ENCODE measurements at places on chromosomes 3 and 15. TPM values are rescaled to one million over a fixed set of nuclear protein-coding genes. Genes with fewer than 3 reads are reported as not detected.

- no peak overlapping the region for H3K4me3 ChIP-seq
- no peaks in the 10 kb centered on the region for H3K36me3 ChIP-seq
- no peaks in the 10 kb centered on the region for H3K27me3 ChIP-seq
- H3K27ac ChIP-seq = no peak overlapping the region
- H3K4me1 ChIP-seq = no peaks in the 10 kb centered on the region
These were observed 288.9 kb downstream of the EFHB start for GRCh38 chr3:19645093-19645492.

The EPB42 gene
- 0.39 TPM for total RNA-seq

DNA sequence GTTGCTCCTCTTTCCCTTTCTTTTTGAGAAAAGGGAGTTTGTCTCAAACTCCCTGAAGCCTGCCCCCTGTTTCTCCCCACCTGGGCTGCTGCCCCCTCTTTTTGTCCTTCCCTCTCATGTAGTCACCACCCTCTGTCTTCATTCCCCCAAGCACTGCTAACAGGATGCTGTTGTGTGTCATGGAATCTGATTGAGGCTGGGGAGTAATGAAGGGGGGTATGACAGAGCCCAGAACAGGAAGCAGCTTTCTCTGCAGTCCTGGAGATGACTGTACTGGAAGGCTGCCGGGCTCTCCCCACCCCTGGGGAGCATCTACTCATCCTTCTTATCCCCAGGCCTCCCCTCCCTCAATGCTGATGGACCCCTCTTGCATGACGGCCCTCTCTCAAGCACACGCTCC lies 181.6 kb downstream of the ABHD5 start:
- H3K27me3 ChIP-seq = no peaks in the 10 kb centered on the region
- H3K4me3 ChIP-seq = no peak overlapping the region
- H3K4me1 ChIP-seq = no peaks in the 10 kb centered on the region
- DNase-seq = peak; percentile 71
- H3K36me3 ChIP-seq = no peaks in the 10 kb centered on the region

The SLC24A5 gene
- not detected for total RNA-seq

- DNase-seq = no peak
- no peak overlapping the region for H3K4me3 ChIP-seq
- H3K27me3 ChIP-seq = no peaks in the 10 kb centered on the region
- no peaks in the 10 kb centered on the region for H3K4me1 ChIP-seq
These were observed 25.1 kb downstream of the STIMATE start for GRCh38 chr3:52872245-52872644.

The MAGI1 gene
- total RNA-seq = 87.0 TPM

The CTDSPL gene
- 15.3 TPM for total RNA-seq

- H3K36me3 ChIP-seq = no peaks in the 10 kb centered on the region
- H3K4me1 ChIP-seq = no peaks in the 10 kb centered on the region
- no peak overlapping the region for H3K4me3 ChIP-seq
- no peaks in the 10 kb centered on the region for H3K27me3 ChIP-seq
- DNase-seq = no peak
- H3K27ac ChIP-seq = no peak overlapping the region
These were observed 1074.6 kb downstream of the FHIT start for GRCh38 chr3:60176614-60177013.

The SPTBN5 gene
- 2.1 TPM for total RNA-seq

DNA sequence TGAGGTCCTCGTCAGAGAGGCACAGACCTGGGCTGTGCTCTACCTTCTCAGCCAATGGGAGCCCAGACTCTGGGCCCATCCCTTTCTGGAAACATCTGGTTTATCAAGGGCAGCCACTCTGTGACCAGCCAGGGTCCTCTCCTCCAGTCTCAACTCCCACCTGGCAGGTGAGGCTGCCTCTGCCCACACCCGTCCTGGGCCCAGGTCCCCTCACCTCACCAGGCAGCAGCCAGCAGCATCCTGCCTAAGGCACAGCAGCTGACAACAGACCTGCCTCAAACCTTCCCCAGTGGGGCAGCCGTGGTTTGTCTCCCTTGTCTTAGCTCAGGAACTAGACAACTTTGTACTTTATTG lies 8.7 kb upstream of the VIPR1 start:
- peaks cover 9% of the 10 kb centered on the region for H3K27me3 ChIP-seq
- no peaks in the 10 kb centered on the region for H3K4me1 ChIP-seq
- no peak for DNase-seq
- no peak overlapping the region for H3K27ac ChIP-seq
- no peak overlapping the region for H3K4me3 ChIP-seq

GRCh38 chr3:188218603-188219002 lies 64.6 kb downstream of the LPP start:
- no peaks in the 10 kb centered on the region for H3K27me3 ChIP-seq
- no peak overlapping the region for H3K4me3 ChIP-seq
- peaks cover 10% of the 10 kb centered on the region for H3K4me1 ChIP-seq
- no peak for DNase-seq

The ANKRD63 gene
- total RNA-seq = 104 TPM

The IL16 gene
- total RNA-seq = not detected

The MFGE8 gene
- total RNA-seq = 307 TPM

The FHIT gene
- total RNA-seq = 3.4 TPM

The NOX5 gene
- total RNA-seq = 0.12 TPM

GRCh38 chr3:186754006-186754405 lies 29.4 kb upstream of the EIF4A2 start:
- H3K27me3 ChIP-seq = no peaks in the 10 kb centered on the region
- H3K4me1 ChIP-seq = no peaks in the 10 kb centered on the region
- H3K4me3 ChIP-seq = no peak overlapping the region
- no peak overlapping the region for H3K27ac ChIP-seq
- H3K36me3 ChIP-seq = no peaks in the 10 kb centered on the region

- H3K4me1 ChIP-seq = no peaks in the 10 kb centered on the region
- H3K27ac ChIP-seq = no peak overlapping the region
- no peaks in the 10 kb centered on the region for H3K36me3 ChIP-seq
- H3K4me3 ChIP-seq = no peak overlapping the region
These were observed 390.4 kb downstream of the ZIC1 start for GRCh38 chr3:147799601-147800000.

DNA sequence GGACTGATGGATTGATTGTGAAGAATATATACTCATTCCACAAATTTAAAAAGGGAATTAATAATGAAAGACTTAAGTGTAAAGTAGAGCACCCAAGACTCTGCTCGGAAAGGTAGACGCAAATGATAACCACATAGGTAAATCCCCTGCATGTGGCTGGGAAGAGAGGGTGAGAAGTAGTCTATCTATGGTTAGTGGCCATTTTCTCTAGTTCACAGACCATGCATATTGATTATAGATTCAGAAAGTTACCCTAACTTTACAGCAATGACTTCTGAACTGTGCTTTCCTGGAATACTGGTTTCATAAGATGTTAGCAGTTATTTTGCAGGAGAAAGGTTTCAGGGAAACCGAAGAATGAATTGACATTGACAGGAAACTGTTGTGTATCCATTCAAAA lies 51.7 kb downstream of the CASR start:
- H3K36me3 ChIP-seq = no peaks in the 10 kb centered on the region
- no peaks in the 10 kb centered on the region for H3K27me3 ChIP-seq
- H3K27ac ChIP-seq = no peak overlapping the region
- H3K4me1 ChIP-seq = no peaks in the 10 kb centered on the region
- no peak for DNase-seq

GRCh38 chr3:182585532-182586150 lies 207.7 kb upstream of the ATP11B start:
- no peaks in the 10 kb centered on the region for H3K27me3 ChIP-seq
- H3K4me3 ChIP-seq = no peak overlapping the region
- DNase-seq = no peak

The LRRC49 gene
- 11.6 TPM for total RNA-seq

DNA sequence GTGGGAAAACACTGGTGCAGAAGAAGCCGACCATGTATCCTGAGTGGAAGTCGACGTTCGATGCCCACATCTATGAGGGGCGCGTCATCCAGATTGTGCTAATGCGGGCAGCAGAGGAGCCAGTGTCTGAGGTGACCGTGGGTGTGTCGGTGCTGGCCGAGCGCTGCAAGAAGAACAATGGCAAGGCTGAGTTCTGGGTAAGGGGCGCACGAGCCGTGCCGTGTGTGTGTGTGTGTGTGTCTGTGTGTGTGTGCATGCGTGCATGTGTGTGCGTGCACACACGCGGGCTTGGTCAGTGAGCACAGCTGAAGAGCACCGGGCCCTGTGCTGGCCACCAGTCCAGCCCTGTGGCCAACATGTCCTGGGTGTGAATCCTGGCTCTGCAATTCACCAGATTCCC lies 18.6 kb downstream of the PRKCD start:
- H3K4me1 ChIP-seq = no peaks in the 10 kb centered on the region
- no peak for DNase-seq
- H3K36me3 ChIP-seq = no peaks in the 10 kb centered on the region
- peaks cover 8% of the 10 kb centered on the region for H3K27me3 ChIP-seq

GRCh38 chr3:96324087-96324486 lies 490.3 kb upstream of the EPHA6 start:
- no peaks in the 10 kb centered on the region for H3K4me1 ChIP-seq
- no peaks in the 10 kb centered on the region for H3K36me3 ChIP-seq
- no peak overlapping the region for H3K27ac ChIP-seq
- DNase-seq = no peak
- no peak overlapping the region for H3K4me3 ChIP-seq

DNA sequence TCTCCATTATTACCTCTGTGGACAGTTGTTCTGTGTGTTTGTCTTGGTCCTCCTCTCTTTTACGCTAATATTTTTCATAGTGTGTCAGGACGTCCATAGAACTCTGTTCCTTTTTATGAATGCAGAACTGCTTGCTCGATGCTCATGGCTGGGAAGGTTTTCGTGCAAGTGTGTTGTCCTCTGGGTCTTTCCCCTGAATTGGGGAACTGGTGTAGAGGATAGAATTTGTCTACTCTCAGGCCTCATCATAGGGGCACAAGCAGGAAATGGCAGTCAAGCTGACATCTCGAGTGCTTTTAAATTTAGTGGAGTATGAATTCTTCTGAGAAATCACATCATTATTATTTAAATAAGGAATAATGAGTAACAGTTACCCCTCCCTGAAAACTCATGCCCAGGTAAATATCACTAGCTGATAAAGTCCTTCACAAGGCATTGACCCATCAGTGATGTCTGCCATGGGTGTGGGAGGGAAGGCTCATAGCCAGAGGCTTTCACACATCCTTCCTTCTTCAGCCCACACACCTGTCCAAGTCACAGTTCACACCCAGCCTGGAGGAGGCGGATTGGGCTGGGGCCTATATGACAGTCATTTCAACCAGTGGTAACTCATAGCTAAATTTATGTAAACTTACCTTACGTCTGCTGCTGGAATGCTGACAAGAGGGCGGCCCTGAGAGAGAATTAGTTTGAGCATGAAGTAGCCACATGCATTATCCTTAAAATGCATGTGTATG lies 226.1 kb downstream of the PLCL2 start:
- no peaks in the 10 kb centered on the region for H3K4me1 ChIP-seq
- no peaks in the 10 kb centered on the region for H3K27me3 ChIP-seq
- H3K36me3 ChIP-seq = no peaks in the 10 kb centered on the region
- H3K4me3 ChIP-seq = no peak overlapping the region
- DNase-seq = no peak

The ILDR1 gene
- not detected for total RNA-seq

DNA sequence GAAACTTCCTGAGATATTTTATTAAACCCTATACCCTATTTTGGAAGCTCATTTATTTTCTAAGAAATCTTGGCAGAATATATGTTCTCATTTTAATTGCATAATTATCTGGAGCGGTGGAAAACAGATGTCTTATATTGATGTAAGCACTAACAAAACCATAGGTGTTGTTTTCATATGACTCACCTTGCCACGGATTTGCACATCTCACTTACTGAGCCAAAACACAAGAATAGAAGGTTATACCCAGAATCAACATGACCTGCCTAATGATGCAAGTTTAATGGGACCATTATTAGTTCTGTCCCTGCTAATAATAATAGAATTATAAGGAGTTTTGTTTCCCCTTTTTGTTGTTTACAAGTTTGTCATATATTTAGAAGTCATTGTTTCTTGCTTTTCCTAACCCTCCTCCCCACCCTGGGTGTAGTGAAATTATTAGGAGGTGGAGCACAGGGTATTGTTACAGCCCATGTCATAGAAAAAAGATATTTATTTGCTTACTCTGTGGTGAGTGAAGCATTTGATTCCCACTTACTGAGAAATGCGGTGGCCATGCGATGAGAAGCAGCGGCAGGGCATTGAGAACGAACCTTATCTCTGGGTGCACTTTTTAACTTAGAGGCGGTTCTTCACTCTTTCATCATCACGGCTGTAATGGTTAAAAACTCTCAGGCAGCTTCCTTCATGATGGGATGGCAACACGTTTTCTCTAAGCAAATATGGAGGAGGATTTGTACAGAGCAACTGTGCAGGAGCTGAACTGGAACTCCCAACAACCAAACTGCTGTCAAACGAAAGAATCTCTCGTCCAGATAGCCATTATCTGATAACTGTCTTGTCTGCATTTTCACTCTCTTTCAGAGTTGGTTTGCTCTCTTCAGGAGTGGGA lies 521 bp downstream of the IL5RA start:
- no peaks in the 10 kb centered on the region for H3K36me3 ChIP-seq
- H3K4me1 ChIP-seq = no peaks in the 10 kb centered on the region
- DNase-seq = peak; percentile 18
- H3K27me3 ChIP-seq = no peaks in the 10 kb centered on the region
- H3K4me3 ChIP-seq = no peak overlapping the region
